ENCODE measurements at places on chromosomes 7 and 10.

DNA sequence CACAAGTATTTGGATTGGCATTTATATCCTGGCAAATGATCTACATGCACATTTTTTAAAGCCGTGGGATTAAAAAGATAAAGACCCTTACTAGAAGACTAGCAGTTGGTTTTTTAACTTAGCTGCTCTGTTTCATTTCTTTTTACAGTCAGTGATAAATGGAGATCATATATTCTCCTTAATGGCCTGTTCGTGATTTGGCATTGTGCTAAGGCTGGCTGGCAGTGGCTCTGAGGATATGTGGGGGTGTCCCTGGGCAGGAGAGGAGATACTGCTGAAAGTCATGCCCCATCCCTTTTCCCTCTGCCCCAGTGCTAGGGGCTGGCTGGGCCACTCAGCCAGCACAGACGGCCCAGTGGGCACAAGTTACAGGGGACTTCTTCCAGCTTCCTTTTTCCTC lies 341.7 kb downstream of the PRPF18 start:
- no peak for DNase-seq

GRCh38 chr10:110919349-110919931 lies at the start of gene SHOC2:
SHOC2 (plus strand) TSS chr10:110919604; CDS start chr10:110964359, 44,755 bp downstream.
- DNase-seq, result peak; percentile 97

DNA sequence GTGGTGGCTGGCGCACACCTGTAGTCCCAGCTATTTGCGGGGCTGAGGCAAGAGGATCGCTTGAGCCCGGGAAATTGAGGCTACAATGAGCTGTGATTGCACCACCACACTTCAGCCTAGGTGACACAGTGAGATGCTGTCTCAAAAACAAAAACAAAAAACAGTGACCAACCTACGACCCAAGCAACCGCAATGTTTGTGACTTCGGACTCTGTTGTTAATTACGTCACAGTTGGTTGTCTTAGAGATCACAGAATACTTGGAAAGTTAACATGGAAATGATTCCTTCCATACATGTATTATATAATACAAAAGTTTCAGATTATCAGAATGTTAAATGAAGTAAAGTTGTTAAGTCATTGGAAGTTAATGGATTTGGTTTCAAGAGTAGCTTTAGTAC lies 106.2 kb downstream of the REEP3 start:
- no peak for DNase-seq

DNA sequence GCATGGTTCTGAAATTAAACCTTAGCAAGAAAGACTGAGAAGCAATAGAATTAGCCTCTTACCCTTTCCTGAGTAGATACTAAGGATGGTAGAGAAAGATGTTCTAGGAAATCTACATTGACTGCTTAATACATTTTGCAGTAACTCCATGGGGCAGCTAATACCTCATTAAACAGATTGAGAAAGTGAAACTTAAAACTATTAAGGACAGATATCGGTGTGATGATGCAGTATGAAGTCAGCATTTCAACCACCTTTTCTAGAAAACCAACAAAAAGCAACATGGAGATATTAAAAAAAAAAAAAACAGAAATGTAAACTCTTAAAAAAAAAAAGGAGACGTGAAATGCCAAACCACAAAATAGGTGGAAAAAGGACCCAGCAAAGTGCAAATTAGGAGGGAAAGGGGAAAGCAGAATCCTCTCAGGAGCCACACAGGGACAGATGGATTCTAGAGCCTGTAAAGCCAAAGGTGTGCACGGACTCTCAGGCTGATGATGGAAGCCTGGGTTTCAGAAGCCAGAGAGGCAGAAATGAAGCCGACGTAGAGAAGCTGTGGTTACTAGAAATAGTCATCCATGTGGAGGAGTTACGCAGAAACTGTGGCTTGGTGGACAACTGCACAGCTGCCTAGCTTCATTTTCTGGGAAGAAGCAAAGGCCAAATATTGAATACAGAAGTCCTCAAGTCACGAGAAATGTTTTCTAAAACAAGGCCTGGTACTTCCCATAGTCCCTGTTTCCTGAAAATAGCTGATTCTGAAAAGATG lies 38.1 kb upstream of the GPR141 start:
- DNase-seq, result no peak

DNA sequence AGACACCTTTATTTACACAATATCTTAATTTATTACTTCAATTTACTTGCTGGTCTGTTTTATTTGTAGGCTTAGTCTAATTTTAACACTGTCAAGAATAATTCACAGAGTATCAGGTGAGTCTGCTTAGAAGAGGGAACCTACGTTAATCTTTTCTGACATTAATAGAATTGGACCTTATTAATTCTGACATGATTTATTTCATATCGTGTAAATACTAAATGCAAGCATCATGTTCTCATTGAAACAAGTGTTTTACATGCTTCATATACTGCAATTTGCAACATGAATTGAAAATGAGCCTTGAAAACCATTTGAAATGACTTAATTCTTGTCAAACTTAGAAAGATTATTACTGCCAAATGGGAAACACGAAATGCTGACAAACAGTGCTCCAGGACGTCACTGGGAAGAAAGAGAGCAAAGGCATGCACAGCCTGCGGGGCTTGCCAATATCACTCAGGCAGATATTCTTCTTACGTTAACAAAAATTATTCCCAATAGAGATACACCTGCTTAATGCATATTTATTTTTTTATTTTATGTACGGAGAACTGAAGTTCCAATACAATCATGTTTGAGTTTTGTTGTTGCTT lies 282.0 kb upstream of the AKR1E2 start:
- no peak for DNase-seq

DNA sequence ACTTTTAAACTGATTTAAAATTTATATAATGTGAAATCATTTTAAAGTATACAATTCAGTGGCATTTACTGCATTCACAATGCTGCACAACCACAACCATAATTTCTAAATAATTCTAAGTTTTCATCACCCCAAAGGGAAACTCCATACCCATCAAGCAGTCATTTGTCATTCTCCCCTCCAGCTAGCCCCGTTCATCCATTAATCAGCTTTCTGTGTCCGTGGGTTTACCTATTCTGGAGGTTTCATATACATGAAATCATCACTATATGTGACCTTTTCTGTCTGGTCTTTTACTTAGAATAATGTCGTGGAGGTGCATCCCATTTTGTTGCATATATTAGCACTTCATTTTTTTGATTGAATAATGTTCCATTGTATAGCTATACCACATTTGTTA lies 214.1 kb downstream of the ADK start:
- DNase-seq, result no peak

DNA sequence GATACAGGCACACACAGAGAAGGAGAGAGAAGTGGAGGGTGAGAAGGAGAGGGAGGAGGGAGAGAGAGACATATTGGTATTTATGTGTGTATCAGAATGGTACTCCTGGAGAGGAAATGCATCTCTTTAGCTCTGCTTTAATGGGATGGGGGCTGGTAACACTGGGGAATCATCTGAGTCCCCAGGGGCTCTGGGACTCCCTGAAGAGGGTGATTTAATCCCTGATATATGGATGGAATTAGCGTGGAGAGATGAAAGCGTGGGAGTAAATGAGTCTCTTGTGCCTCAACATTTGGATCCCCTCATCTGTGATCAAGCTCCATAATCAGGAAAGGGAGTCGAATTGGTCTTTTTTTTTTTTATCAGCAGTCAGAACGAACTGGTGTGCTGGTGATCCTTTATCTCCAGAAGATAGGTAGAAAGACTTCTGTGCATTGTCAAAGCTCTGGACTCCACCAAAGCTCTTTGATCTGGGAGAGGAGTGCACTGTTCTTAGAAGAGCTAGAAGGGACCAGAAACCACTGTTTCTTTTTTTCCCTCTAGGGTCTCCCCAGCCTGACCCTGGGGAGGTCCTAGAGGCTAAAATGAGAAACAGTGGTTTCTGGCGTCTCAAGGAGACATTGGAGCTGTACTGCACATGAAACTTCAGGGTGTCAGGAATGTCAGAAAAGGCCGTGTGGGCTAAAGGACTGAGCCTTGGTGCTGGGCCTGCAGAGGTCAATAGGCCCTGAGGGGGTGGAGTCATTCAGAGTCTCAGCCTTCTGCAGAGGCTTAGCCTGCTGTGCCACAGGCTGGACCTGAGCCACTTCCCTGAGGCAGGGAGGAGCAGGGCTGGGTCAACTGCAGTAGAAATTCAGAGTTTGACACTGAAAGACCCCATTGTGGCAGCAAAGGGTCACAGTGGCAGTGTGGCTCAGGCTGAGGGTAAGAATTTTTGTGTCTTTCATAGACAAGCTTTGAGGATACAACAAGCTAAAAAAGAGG lies 234.4 kb upstream of the SLC26A5 start:
- DNase-seq, result no peak

DNA sequence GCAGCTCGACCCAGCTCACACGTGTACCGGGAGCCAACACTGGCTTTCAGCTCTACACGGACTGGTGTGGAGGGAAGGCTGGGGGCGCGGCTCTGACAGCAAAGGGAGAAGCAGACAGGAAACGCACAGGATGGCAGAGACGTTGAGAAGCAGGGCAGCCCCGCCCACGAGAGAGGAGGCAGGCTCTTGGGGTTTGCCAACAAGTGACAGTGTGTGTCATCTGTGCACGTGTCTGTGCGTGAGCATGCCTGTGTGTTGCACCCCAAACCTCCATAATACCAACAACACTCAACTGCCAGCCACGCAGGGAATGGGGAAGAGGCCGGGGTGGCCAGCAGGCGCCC lies 64.4 kb upstream of the PDGFA start:
- DNase-seq, result peak; percentile 91

GRCh38 chr10:108454793-108455192 lies 1290.3 kb upstream of the SORCS1 start:
- DNase-seq, result no peak
